ENCODE measurements at places on chromosomes 13 and 19.

DNA sequence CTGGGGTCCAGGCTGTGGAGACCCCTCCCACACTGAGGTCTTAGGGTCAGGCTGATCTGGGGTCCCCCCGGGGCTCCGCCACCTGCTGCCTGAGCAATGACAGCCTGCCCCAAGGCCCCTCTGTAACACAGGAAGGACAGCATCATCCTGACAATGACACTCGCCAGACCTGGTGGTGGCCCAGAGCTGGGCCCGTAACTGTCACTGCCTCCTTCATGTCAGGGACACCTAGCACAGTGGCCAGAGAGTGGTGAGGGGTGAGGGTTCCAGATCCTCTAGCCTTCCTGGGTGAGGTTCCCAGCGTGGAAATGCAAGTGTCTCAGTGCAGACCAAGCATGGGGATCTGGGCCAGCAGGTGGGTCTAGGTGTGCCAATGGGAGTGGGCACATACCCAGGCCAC is 27.8 kb downstream of the OPA3 start:
- no peak for DNase-seq

DNA sequence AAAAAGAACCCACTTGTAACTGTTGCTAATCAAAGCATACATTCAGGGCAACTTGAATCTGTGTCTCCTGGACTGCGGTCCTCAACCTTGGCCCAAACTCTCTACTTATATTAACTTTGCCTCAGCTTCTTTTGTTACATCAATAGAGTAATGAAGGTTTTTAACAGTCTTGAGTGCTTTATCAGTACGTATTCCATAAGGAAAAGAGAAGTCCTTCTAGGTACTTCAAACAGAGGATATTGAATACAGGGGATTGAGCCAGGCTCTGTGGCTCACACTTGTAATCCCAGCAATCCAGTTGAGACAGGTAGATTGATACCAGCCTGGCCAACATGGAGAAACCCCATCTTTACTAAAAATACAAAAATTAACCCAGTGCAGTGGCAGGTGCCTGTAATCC is 1.2 kb upstream of the EPS15L1 start:
- no peak for DNase-seq

DNA sequence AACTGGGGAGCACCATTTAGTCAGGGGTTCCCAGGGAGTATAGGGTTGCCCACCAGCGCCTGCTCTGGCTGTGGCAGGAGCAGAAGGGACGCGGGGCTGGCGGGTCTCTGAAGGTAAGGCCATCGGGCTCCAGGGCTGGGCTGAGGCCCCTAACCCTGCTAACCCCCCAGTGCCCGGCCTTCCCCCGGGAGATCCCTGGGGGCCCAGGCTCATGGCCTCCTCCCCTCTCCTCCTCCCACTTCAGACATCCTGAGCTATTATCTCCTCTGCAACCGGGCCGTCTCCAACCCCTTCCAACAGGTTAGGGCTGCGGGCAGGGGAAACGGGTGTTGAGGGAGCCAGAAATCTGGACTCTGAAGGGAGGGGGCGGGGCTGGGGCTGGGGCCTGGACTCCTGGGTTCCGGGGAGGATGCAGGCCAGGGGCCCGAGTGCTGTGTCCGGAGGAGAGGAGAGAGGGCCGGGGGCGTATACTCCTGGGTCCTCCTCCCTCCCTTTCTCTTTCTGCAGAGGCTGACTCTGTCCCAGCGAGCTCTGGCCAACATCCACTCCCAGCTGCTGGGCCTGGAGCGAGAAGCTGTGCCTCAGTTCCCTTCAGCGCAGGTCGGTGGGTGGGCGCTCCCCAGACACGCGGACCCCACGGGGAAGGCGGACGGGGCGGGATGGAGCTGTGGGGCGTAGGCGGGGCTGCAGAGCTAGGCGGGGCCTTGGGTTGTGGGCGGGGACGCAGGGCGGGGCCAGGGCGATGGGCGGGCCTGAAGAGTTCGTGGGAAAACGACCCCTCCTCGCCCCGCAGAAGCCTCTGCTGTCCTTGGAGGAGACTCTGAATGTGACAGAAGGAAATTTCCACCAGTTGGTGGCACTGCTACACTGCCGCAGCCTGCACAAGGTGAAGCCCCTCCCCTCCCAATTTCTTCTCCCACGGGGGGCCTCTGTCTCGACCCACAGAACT is 15.3 kb downstream of the TTYH1 start:
- peak; percentile 68 for DNase-seq

GRCh38 chr19:18659281-18660050 is 22.6 kb downstream of the KLHL26 start:
- no peak for DNase-seq

GRCh38 chr13:46387064-46387851 is at the start of gene RUBCNL:
RUBCNL (minus strand) TSS chr13:46387252; CDS start chr13:46372475, 14,777 bp downstream.
- DNase-seq: peak; percentile 69

- DNase-seq: no peak
Measured at GRCh38 chr13:106336668-106337067, 198.8 kb downstream of the EFNB2 start.

DNA sequence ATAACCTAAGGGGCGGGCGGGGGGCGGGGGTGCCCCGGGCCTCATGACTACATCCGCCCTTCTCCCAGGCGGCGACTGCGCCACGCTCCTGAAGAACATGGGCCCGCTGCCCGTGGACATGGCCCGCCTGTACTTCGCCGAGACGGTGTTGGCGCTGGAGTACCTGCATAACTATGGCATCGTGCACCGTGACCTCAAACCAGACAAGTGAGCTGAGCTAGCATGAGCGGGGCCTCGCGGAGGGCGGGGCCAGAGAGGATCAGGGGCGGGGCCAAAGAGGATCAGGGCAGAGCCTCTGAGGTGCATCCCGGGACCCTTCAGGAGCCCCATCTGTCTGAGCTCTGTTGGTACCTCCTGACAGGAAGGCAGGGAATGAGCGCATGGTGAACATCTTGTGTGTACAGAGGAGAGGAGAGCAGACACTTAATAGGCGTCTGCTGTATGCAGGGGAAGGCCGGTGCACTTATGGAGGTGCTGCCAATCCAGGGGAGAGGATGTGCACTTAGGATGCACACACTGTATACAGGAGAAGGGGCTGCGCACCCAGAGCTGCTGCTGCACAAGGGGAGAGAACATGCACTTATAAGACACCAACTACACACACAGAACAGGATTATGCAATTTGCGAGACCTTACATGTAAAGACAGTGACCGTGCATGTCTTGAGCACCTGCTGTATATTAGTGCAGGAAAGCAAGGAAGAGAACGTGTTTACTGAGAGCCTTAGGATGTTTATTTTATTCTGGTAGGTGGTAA is 20.9 kb upstream of the PIK3R2 start:
- peak; percentile 50 for DNase-seq

DNA sequence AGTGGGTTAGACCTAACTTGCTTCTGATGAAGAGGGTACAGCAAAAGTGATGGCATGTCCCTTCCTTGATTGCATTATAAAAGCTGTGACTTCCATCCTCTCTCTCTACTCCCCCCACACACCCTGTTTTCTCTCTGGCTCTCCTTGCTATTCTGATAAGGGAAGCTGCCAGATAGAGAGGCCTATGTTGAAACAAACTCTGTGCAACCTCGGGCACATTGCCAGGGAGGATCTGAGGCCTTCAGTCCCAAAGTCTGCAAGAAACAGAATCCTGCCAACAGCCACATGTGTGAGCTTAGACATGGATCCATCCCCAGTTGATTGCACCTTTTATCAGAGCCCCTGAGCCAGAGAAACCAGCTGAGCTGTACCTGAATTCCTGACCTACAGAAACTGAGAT is 44.8 kb upstream of the ARGLU1 start:
- DNase-seq: no peak

DNA sequence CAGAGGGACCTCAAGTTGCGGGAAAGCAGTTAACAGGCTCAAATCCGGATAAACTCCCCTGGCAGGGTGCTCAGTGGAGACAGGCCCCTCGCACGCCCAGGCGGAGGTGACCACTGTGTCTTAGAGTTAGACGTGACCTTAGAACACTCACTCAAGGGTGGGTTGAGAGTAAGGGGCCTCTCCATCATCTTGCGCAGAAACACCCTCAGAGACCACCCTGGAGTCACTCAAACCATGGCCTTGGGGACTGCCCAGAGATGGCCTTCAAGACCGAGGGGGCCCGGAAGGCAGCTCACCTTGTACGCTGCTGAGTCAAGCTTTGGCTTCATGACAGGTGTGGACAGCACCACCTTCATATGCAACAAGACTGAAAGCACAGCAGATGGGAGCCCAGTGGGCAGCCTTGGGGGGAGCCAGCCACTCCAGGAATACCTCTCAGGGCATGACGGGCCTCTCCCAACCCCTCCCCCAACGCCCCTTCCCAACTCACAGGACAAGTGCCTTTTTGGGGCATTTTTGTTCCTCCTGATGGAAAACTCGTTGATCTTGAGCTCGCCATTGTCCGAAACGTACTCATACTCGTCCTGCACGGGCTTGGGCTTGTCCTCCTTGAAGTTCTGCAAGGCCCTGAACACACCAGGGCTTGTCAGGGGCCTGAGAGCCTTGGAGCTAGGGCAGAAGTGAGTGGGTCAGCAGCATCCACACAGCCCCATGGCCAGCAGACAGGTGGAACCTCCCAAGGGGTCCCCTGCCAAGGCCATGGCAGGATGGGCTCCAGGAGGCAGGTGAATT is 229.2 kb downstream of the TUBA3C start:
- no peak for DNase-seq

- DNase-seq: no peak
Measured at GRCh38 chr19:39277598-39277997, 9.4 kb downstream of the IFNL2 start.

GRCh38 chr19:45166723-45167252 is 6.0 kb upstream of the NKPD1 start:
- DNase-seq: no peak

GRCh38 chr19:28487999-28488398 is 725.0 kb downstream of the UQCRFS1 start:
- no peak for DNase-seq

DNA sequence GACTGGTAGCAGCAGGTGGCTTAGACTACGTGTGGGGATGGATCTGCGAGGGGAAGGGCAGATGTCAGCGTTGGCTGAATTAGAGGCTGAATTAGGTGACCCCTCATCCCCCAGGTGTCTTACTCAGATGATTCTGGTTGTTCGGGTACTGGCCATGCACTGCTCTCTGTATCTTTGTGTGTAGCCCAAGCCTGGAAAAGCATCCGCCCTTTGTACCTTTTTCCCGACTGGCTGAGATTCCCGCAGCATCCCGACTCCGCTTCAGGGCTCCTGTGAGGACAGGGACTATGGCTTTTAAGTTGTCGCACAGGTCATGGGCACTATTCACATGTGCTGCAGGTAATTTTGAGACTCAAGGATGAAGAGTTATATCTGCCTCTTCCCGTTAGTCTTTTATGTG is 7.2 kb downstream of the TFDP1 start:
- DNase-seq: peak; percentile 10

DNA sequence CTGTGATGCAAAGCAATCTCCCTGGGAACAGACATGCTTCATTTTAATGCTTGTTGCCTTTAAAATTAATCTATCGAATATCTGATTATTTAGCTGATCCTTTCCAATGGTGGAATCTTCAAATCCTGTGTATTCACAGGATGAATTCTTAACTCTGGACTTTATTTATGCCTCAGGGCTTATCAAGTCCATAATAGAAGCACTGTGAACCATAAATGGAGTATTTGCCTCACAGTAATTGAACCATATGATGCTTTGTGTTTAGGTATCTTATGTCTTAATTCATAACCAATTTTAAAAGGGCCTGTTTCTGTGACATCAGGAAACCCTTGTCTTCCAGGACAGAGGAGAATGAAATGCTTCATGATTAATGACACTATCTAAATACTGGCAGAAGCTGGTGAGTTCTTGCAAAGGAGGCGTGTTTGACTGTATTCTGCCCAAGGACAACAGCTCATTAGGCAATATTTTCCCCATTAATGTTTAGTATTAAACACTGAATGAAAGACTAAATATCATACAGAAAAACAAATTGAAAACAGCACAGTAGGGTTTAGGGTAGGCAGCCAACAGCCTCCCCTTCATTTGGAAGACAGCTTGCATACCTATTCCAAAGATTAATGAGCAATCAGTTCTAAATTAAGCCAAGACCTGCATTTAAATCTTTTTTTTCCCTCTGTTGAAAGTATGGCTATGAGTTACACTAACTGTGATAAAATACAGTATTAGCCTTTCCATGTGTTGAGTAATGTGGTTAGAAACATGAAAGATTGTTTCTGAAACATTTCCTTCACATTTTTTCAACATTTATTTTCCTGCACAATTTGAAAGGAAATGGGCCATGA is 709.4 kb downstream of the PCDH9 start:
- no peak for DNase-seq

DNA sequence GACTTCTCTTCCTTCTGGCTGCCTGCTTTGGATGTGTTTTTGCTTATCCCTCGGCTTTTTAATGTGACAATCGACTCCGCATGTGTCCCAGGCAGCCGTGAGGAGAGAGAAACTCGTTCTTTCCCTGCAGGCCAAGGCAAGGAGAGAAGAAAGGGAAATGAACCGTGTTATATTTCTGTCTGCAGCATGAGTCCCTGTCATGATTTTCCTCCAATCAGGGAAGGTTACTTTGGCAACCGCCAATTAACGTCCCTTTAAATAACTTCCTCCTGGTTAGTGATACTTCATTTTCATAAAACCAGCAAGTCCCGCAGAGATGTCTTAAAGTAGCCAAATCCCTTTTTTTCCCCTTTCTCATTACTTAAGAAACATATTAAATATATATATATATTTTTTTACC is 42.6 kb downstream of the RFC3 start:
- DNase-seq: no peak

DNA sequence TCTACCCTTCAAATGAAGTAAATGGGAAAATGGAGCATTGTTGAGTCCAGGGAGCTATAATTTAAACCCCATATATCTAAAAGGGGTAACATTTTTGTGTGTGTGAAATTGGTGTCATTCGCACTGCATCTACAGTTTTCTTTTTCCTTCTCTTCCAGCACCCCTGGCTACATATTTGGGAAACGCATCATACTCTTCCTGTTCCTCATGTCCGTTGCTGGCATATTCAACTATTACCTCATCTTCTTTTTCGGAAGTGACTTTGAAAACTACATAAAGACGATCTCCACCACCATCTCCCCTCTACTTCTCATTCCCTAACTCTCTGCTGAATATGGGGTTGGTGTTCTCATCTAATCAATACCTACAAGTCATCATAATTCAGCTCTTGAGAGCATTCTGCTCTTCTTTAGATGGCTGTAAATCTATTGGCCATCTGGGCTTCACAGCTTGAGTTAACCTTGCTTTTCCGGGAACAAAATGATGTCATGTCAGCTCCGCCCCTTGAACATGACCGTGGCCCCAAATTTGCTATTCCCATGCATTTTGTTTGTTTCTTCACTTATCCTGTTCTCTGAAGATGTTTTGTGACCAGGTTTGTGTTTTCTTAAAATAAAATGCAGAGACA is 28.6 kb downstream of the ALOX5AP start:
- DNase-seq: no peak

- peak; percentile 37 for DNase-seq
Measured at GRCh38 chr13:77751513-77752456, 54.3 kb downstream of the SLAIN1 start.

GRCh38 chr19:34288381-34288780 is 34.0 kb downstream of the GARRE1 start:
- DNase-seq: peak; percentile 37

- DNase-seq: no peak
Measured at GRCh38 chr13:113040597-113041292, 64.8 kb upstream of the F7 start.
